ELF-1 (cell line): ENCODE measurements at places on chromosomes 11 and 22.

DNA sequence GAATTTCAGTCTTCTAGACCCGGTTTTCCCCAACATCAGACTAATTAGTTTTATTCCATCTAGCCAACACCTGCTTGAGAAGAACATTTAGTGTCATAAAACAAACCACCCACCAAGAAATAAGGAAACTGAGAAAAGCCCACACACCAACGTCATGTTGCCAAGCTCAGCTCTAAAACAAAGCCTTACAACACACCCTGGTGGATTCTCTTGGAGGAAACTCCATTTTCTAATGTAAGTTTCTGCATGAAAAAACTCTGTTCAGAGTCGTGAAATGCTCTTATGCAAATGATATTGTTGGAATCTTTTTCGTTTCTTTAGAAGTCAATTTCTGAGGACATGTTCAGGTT lies 105.0 kb upstream of the RAG2 start:
- DNase-seq: no peak

GRCh38 chr22:38757464-38757757 lies 1.6 kb upstream of the SUN2 start:
- no peak for DNase-seq

DNA sequence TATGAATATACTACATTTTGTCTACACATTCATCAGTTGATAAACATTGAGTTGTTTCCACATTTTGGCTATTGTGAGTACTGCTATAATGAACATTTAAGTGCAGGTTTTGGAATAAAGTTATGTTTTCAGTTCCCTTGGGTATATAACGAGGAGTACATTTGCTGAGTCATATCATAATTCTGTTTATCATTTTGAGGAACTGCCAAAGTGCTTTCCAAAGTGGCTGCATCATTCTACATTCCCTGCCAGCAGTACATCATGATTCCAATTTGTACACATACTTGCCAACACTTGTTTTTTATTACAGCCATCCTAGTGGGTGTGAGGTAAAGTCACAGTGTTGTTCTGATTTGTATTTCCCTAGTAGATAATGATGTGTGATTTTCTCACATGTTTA lies 1458.6 kb upstream of the TENM4 start:
- DNase-seq: no peak

DNA sequence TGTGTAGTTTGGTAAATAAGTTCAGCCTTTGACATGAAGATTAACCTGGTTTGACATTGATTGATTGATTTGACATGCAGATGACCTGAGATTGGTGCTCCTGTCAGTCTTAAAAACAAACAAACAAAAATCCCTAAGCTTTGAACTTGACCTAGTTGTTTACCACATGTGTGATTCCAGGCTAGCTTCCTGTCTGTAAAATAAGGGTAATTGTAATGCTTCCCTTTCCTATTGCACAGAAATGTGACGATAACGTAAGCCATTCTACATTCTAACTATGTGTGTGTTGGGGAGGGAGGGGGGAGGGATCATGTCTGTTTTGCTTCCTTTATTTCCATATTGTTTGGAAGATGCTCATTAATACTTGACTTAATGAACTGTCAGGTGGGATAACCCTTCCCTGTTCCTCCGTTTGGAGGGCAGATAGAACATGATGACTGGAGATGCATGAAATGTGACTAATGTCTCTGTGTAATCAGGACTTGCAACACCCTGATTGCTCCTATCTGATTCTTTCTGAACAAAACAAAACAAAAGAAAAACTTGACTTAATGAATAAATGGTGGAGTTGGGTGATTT lies 106.1 kb upstream of the CLMP start:
- no peak for DNase-seq

- DNase-seq: peak; percentile 56
These were observed 1.1 kb upstream of the TTLL1 start for GRCh38 chr22:43090130-43090789.

GRCh38 chr22:33088418-33088817 lies 30.2 kb upstream of the SYN3 start:
- DNase-seq: no peak

DNA sequence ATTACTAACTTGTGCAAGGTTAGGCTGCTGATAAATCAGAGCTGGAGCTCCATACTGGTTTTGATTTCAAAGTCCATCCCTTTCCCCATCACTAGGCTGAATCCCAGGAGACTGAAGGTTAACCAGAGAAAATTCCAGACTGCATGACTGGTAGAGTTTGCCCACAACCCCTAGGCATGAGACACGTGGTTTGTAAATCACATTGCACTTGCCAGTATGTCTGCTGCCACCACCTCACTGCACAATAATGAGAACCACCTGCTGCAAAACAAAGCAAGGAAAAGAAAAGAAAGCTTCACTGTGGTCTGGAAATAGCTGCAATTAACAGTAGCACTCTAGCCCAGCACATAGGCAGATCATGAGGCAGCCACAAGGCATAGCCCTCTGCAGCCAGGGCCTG lies 67.6 kb upstream of the NTM start:
- DNase-seq: no peak

GRCh38 chr11:99952816-99953215 lies 734.3 kb upstream of the ARHGAP42 start:
- no peak for DNase-seq

GRCh38 chr11:26930518-26931247 lies 63.2 kb upstream of the FIBIN start:
- DNase-seq: no peak

GRCh38 chr11:235180-235579 lies 962 bp downstream of the SIRT3 start:
- DNase-seq: no peak

DNA sequence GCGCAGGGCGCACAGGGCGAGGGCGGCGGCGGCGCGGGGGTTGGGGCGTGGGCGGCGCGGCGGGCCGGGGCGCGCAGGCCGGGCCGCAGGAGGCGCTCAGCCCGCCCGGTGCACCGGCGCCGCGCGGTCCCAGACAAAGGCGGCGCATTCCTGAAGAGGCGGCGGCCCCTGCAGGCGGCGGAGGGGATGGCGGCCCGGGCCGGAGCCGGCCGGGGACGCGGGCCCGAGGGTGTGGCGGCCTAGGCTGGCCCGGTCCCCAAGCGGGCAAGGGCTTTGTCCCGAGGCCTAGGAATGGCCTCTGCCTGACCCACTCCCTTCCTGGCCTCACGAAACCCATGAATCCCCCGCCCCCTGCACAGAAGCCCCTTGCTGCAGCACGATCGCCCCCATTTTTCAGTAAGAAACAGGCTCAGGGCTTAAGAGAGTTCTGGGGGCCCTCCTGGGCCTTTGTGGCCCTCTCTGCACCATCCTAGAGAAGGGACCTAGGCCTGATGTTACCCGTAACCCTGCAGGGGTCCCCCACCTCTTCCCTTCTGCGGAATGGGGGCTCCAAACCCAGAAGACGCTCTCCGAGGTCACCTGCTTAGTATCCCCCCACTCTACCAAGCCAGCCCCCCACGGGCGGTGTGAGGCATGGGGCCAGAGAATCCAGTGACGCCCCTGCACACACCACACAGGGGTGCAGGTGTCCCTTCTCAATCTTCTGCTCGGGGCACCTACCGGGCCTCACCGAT lies at the start of gene RTN4R:
Gene RTN4R (minus strand): TSS at position 40 of the 734 bp plus-strand sequence. CDS start 226 bp downstream, outside the sequence.
- DNase-seq: peak; percentile 65

DNA sequence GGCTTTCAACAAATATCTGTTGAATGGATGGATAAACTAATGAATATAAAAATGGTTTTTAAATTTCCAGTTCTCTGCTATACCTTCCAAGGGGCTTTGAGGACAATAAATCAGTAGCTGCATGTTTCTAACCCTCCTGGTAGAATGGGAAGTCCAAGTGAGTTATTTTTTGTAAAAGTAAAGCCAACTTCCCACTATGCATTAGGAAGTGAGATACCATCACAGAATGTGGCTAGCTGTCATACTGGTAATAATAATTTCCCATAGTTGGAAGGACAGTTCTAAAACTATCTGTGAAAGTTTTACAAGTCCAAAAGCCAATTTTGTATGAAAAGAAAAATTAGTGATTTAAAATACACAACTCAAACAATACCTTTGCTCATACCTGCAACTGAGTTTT lies 50.0 kb downstream of the TMEM123 start:
- DNase-seq: no peak

GRCh38 chr11:43582863-43583462 lies 97.6 kb upstream of the HSD17B12 start:
- DNase-seq: peak; percentile 28

- DNase-seq: no peak
These were observed 1.3 kb downstream of the RNF215 start for GRCh38 chr22:30385942-30386341.

DNA sequence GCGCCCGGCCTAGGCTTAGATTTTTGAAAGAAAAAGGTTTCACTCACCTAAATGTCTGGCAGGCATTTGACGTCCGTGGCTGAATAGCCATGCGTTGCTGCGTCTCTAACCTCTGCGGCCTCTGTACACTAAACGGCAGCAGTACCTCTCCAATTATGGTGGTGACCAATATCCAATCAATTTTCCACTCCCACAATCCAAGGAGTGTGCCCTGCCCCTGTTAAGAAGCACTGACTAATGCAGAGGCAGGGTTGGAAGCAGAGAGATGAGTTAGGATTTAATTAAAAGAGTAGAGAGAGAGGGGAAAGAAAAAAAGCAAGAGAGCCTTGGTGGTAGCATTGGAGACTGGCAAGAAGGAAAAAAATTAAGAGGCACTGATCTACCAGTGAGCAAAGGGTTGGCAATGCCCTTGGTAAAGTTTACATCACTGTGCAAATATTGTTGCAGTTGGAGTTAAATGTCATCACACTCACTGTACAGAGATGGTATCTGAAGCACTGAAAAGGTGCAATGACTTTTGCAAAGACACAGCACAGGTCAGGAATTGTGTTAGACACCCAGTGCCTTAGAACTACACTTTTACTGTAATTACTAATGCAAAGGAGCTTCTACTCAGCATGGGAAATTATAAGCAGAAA lies 526.7 kb downstream of the NTM start:
- DNase-seq: no peak

DNA sequence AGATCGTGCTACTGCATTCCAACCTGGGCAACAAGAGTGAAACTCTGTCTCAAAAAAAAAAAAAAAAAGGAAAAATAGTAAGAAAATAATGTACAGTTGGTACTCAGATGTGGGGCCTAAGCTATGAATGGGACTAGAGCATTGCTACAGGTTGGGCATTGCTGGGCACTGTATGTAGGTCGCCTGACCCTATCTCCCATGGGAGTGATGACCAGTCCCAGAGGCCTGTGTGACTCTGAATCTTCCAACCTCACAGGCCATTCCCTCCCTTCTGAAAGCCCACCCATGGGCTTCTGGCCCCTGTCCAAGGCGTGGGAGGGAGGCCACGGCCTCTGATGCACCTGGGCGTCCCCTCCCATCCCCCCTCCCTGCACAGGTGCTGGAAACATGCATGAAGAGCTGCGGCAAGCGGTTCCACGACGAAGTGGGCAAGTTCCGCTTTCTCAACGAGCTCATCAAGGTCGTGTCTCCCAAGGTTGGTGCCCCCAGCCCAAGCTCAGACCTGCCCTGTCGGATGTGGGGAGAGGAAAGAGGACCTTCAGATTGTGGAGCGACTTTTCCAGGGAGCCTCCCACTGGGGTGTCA lies 9.5 kb downstream of the GGA1 start:
- no peak for DNase-seq

- no peak for DNase-seq
These were observed 30.9 kb downstream of the RPS6KA4 start for GRCh38 chr11:64389851-64390250.

DNA sequence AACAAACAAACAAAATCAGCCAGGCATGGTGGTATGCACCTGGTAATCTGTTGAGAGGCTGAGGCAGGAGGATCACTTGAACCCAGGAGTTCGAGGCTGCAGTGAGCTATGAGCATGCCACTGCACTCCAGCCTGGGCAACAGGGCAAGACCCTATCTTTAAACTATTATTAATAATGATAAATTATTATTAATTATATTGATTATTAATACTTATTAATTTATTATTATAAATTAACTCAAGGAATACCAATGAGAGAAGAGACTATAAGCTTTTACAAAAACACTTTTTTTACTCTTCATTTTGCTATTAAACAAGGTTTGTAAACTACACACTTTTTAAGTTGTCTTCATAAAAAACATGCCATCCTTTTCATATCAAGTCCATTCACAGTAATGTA lies 97.7 kb upstream of the APOA1 start:
- DNase-seq: no peak

DNA sequence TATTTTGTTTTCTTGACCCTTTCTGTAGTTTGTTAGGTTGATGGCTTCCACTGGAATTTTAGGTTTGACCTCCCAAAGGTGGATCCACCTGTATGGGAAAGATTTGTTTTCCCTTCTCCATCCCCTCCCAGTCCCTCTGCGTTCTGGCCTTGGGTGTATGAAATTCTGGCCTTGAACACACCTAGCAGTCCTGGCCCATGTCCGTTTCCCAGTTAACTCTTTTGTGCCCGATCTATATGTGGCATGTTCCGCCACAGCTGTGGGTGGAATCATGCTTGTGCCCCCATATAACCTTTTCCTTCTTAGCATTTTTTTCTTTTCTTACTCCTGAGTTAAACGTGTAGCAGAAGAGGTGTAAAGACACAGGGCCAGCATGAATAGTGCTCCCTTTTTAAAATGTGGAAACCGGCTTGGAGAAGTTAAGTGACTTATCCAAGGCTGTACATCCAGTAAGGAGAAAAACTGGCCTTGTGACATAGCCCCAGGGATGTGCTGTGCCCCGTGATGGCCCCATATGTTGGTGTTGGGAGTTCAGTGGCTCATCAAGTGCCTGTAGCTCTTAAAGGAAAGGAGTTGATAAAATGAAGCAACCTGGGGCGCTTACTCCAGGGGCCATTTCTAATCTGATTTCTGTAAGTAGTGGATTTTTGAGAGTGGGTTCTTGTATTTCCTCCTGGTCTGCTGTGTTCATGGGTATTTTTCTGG lies 39.3 kb downstream of the ZNRF3 start:
- peak; percentile 48 for DNase-seq

GRCh38 chr11:91796999-91797398 lies 427.6 kb upstream of the FAT3 start:
- no peak for DNase-seq

DNA sequence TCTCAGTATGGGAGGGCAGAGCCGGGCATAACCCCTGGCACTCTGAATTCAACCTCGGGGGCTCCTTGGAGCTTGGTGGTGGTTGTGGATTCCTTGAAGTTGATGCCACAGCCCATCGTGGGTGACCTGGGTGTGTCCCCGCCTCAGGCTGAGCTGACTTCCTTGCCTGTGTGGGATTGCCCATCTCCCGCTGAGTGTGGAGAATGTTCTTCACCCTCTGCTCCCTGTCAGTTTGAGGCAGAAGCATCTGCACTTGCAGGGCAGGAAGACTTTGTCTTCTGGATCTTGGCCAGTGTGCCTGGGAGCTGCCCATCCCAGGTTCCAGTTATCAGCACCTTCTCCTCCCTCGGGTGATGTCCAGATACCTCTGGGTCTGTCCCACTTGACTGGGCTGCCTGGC lies 25.3 kb downstream of the CD82 start:
- DNase-seq: no peak
